Fibroblast of lung (primary cell): ENCODE measurements at places on chromosomes 7 and 10. TPM values are rescaled to one million over a fixed set of nuclear protein-coding genes. Genes with fewer than 3 reads are reported as not detected.

GRCh38 chr7:141225916-141226618 lies 152.2 kb downstream of the TMEM178B start:
- no peak for DNase-seq

- DNase-seq: no peak
Measured at GRCh38 chr10:47260505-47261111, 39.4 kb upstream of the GDF10 start.

The SLC13A1 gene
- not detected in 2 replicates for total RNA-seq

- DNase-seq: peak; percentile 84
Measured at GRCh38 chr7:40194745-40195144, 59.9 kb downstream of the SUGCT start.

DNA sequence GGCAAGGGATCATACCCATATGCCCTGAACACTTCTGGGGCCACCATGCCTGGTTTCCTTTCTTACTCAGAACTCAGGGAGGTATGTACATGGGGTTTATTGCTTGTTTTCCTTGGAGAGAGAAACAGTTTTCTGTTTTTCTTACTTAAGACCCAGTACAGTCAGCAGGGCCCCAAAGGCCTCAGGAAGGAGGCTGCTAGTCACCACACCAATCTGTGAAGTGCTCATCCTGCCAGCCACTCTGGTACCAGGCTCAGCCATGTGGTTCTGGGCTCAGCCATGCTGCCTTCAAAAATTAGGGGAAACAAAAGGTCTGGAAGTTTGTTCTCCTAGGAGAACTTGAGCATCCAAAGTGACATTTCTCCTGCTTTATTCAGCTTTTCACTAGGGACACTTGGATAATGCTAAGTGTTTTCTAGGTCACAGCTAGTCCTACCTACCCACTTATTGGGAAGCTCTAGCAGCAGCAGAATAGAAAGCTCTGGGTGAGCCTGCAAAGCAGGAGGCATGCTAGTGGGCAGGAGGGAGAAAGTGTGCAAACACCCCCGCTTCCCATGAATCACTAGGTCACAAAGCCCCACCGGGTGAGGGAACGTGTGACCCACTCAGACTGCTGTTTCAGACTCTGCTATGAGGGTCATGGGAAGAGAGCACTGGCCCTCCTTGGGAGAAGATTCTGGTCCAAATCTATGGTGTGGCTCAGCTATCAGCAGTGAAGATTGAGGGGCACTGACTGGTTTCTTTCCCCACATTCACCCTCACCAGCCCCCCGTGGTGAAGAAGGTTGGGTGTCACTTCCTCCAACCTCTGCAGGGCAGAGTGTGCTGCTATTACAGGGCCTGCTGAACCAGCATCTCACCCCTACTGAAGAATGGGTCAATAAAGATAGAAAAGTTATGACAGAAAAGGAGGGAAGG lies 23.9 kb downstream of the NUDCD3 start:
- DNase-seq: peak; percentile 36

The PKD2L1 gene
- total RNA-seq: not detected in 2 replicates

DNA sequence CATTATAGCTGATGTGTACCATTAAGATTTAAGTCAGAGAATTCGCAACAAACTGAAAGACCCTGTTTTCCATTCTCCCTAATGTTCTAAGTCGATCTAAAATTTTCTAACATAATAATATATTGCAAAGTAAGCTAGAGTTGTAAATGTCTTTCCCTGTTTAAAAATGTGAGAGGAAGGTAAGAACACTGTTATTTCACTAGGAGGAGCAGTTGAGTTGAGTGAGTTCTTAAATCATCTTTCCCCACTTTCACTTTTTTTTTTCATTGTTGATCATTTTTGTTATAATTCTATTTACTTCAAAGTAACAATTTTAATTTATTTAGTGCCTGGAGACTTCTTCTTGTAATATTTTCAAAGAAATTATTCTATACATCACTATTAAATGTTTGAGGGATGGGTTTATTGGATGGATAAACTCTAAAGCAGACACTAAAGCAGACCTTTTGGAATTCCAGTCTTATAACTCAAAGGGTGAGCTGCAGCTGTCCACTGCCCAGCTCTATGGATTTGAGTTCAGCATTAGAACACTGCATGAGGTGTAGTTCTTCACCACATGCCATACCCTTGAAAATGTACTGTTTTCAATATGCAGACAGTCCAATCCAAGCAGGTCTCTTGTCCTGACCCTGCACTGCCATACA lies 181.3 kb upstream of the FZD1 start:
- peak; percentile 48 for DNase-seq

- no peak for DNase-seq
Measured at GRCh38 chr7:71574153-71574860, 442.4 kb downstream of the GALNT17 start.

DNA sequence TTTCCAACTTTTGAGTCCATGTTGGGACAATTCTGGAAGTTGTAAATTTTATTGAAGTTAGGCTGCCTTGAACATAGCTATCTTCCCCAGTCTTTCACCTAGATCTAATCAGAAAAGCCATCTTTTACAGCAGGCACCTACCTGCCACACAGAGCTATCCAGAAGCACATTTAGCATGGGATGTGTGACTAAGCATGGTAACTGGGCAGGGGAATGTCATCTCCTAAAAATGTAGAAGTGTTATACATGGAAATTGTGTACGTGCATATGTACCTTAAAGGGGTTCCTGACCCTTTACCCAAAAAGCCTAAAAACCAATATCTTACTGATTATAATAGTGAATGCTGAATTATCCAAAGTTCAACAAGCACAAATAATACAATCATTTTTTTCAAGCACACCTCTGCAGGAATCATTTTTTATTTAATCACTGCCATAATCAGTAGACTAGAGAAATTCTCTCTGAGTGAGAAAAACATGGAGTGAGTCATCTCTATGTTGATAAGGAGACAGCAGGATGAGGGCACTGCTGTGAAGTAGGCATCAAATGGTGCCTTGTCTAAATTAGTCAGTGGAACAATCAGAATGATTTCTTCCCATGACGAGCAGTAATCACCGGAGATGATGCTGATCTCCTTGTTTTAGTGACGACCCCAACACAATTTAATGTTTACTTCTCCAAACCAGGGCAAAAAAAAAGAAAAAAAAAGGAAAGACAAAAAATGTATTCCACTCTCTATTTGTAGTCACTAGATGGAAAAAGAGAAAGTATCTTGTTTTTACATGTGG lies 75.9 kb downstream of the SORBS1 start:
- DNase-seq: no peak

The TMEM178B gene
- total RNA-seq: under 0.01 TPM in 2 replicates

The ZNF425 gene
- total RNA-seq: 4.6 and 5.4 TPM in 2 replicates

The PNLIPRP1 gene
- not detected in 2 replicates for total RNA-seq

GRCh38 chr10:6591668-6592067 lies 11.6 kb upstream of the PRKCQ start:
- DNase-seq: no peak

- no peak for DNase-seq
Measured at GRCh38 chr7:112184455-112184854, 21.7 kb downstream of the DOCK4 start.

- DNase-seq: no peak
Measured at GRCh38 chr10:133276435-133277201, at the start of gene ADAM8. ADAM8 (minus strand) TSS chr10:133276868; CDS start chr10:133276817, 51 bp downstream.

DNA sequence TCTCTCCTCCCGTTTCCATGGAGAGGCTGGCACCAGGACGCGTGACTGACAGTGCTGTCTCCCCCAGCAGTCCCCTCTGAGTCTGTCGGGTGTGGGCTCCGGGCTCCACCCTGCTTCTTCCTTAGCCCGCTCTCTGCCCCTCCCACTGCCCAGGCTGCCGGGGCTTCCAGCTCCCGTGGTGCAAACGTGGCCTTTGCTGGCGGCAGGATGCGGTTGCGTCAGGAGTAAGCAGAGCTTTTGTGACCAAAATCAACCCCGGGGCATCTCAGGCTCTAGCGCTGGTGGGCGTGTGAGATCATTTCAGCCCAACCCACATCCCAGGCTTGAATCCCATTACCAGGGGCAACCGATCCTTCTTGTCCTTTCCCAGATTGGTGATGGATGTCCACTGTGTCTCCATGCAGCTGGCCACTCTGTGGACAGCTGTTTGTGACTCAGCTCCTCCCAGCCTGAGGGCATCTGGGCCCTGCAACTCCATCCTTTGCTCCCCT lies 28.2 kb downstream of the PTPRE start:
- DNase-seq: peak; percentile 72

DNA sequence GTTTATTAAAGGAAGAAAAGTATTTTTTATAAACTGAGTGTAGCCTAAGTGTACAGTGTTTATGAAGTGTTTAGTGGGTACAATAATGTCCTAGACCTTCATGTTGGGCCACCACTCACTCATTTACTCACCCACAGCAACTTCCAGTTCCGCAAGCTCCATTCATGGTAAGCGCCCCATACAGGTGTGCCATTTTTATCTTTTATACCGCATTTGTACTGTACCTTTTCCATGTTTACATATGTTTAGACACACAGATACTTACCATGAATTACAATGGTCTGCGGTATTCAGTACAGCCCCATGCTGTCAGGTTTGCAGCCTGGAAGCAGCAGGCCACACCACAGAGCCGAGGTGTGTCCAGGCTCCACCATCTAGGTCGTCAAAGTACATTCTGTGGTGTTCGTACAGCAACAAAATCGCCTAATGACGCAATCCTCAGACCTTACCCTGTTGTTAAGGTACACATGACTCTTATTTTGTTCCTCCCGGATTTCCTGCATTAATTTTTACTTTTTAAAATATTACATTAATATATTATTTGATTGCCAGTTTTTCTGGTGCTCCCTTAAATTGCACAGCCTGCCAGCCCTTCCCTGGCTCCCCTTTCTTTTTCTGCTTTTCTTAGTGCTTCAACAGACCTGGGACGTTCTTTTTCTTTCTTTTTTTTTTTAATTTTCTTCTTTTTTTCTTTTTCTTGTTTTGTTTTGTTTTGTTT lies 881 bp upstream of the SSBP1 start:
- DNase-seq: peak; percentile 3

- no peak for DNase-seq
Measured at GRCh38 chr7:131302446-131302845, 25.2 kb upstream of the MKLN1 start.

GRCh38 chr7:96426027-96426426 lies 104.1 kb upstream of the SLC25A13 start:
- DNase-seq: peak; percentile 17

- no peak for DNase-seq
Measured at GRCh38 chr7:2832461-2832860, 11.6 kb downstream of the GNA12 start.

DNA sequence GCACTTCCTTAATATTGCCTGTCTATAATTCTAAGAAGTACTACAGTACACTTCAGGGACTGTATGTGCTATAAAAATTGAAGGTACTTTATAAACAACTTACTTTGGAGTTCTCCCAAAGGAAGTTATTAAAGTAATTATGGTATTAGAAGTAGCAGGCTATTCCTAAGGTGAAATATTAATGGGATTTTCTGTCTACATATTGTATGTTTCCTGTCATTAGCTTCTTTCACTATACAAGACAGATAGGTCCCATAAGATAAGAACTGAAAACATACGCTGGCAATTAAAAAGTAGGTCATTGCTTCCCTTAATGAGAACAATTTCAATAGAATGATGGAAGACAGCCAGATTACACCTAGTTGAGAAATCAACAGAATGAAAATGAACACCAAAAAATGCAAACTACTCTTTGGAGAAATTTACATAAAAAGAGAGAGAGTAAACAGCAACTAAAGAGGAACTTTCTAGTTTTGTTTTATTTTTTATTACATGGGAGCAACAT lies 147.0 kb downstream of the HBP1 start:
- DNase-seq: no peak

DNA sequence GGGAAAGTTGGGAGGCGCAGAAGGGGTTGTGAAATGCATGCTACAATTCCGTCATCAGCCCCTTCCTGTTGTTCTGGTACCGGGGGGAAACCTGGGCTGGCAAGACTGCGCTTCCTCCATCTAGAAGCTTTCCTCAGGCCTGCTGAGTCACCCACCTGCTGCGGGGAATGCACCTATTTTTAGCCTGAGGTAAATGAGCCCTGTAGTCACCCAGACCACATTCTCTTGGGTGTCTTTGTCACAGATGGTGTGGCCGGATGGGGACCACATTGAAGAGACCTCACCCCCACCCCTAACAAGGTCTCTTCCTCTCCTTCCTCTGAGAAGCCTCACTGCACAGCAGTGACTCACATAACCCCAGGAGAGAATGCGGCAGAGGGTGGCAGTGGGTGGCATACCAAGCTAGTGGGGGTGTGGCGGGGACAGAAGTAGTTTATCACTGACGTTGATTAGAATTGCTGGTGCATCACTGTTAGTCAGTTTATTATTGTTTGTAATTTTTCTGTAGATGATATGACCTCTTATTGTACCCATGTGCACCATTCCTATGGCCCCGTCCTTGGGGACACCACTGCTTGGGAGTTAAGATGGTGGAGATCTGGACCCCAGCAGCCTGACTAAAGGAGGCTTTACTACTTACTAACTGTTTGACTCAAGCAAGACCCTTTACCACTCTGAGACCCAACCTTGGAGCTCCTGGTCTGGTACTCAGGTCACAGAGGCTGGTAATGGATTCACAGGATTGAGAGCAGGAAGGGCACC lies 83.0 kb upstream of the DUSP5 start:
- no peak for DNase-seq

DNA sequence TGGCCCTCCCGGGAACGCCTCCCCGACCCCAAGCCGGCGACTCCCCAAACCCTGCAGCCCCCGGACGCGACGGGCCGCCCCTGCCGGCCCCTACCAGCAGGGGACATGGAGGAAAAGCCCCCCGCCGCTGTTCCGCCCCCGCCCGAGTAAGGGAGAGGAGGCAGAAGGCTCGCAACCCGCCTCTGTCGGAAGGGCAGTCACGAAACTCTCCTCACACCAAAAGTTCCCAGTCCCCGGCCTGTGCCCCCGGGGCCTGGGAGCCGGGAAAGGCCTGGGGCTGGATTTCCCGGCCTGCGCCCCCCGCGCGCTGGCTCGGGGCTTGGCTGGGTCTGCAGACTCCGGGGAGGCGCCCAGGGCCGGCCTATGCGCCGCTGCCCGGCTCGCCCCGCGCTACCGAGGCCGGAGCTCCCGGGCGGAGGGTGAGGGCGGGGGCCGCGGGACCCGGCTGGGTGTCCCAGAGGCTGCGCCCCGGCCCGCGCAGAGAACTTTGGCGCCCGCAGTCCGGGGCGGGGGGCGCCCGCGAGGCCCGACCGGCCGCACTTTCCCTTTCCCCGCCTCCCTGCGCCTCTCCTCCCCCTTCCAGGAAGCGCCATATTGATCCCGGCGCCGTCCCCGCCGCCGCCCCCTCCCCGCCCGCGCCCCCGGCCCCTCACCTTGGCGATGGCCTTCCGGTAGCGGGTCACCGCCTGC lies 728 bp downstream of the PARD3 start:
- peak; percentile 44 for DNase-seq

The PRKRIP1 gene
- total RNA-seq: 12.3 and 16.3 TPM in 2 replicates

- no peak for DNase-seq
Measured at GRCh38 chr7:143906895-143907294, 4.9 kb upstream of the TCAF1 start.

DNA sequence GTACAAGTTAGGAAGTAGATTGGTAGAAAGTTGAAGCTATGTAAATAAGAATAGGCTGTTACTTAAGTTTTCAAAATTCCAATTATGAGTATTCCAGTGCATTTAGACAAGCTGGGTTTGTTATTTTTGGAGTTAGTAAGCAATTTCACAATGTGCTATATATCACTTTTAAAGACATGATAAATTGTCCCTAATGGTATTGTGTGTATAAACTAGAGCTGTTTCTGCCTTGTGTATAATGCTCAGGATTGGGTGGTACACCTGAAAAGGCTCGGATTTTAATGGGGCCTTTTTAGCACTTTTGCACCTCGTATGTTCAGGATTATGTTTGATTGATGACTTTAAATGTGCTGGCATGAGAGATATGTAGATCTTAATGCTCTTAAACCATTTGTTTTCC lies 175.8 kb downstream of the VTI1A start:
- DNase-seq: peak; percentile 63
